ENCODE measurements at places on chromosomes 11 and 22.

- no peak for DNase-seq
Observed at GRCh38 chr22:48391820-48392219, 1435.9 kb downstream of the BRD1 start.

- DNase-seq: no peak
Observed at GRCh38 chr11:60377401-60378136, 763 bp upstream of the MS4A7 start.

- no peak for DNase-seq
Observed at GRCh38 chr11:126834149-126834548, 166.4 kb downstream of the KIRREL3 start.

- no peak for DNase-seq
Observed at GRCh38 chr22:49349841-49350381, 477.8 kb downstream of the BRD1 start.

DNA sequence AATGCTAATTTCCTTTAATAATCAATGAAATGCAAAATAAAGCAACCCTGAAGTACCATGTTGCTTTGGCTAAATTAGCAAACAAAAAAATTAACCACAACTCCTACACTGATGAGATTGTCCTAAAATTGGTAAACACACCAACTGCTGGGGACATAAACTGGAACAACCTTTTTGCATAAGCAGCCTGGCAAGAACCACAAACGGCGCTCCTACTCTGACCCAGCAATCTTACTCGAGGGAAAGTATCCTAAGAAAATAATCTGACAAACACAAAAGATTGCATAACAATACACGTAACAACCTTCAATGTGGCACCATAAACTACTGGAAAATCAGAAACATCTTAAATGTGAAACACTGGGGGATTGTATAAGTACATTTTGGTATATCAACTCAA is 189.8 kb upstream of the PITPNB start:
- DNase-seq: no peak

DNA sequence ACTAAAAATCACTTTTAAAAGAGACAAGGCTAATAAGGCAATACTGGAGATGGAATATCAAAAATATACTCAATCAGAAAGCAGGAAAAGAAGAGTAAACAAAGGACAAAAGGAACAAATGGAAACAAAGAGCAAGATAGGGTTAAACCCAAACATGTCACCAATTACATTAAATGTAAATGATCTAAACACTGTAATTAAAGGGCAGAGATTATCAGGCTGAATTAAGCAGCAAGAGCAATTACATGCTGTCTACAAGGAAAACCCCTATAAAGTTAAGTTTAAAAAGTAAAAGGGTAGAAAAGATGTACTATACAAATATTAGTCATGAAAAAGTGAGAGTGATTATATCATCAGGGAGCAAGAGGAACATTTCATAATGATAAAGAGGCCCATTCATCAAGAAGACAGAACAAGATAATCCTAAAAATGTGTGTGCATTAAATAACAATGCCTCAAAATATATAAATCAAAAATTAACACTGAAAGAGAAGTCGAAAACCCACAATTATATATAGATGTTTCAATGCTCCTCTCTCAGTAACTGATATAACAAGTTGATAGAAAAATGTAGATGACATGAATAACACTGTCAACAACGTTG is 56.8 kb downstream of the ALX4 start:
- DNase-seq: no peak

- DNase-seq: no peak
Observed at GRCh38 chr11:64516226-64516625, 74.8 kb upstream of the SLC22A12 start.

- no peak for DNase-seq
Observed at GRCh38 chr11:116641561-116642045, 131.2 kb downstream of the BUD13 start.

DNA sequence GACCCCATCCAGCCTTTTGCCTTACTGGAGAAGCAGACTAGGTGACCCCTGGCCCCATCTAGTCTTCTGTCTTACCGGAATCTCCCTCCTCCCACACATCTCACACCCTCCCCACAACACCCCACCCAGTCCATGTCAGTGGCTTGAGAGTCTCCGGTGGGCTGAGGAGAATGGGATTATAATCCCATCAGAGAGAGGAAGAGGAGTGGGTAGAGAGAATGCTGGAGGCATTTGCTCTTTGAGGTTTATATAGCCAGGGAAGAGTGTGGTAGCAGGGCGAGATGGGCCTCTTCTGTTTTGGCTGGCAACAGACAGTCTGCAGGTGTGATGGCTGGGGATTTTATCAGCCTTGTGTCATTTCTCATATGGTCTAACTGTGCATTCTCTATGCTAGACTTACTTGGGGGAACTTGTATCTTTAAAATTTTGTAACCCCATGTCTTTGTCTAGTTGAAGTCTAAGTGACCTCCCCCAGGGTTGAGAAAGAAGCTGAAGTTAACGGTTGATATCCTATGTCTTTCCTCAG is 50.3 kb downstream of the GRAMD1B start:
- no peak for DNase-seq

- DNase-seq: no peak
Observed at GRCh38 chr11:131877246-131877942, 507.0 kb downstream of the NTM start.

- DNase-seq: no peak
Observed at GRCh38 chr11:34256150-34256549, 101.7 kb downstream of the ABTB2 start.

DNA sequence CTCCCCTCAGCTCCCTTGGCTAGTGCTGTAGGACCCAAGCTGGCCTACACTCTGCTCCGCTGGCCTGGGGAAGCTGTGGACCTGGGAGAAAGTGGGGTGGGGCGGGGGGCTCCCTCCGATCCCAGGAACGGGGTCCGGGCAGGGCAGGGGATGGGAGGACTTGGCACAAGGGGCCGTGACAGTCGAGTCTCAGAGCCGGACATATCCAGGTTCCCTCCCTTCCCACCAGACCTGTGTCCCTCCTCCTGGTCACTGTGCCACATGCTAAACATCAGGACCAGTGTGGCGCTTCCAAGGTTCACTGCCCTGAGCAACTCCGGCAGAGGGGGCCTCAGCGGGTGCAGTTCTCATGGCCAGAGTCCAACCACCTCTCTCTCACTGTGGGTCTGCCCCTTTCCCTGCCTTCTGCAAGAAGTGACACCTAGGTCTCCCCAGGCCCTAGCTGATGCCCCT is 2.0 kb downstream of the DUSP8 start:
- DNase-seq: no peak

- DNase-seq: no peak
Observed at GRCh38 chr11:118004543-118005223, 18.5 kb downstream of the IL10RA start.

DNA sequence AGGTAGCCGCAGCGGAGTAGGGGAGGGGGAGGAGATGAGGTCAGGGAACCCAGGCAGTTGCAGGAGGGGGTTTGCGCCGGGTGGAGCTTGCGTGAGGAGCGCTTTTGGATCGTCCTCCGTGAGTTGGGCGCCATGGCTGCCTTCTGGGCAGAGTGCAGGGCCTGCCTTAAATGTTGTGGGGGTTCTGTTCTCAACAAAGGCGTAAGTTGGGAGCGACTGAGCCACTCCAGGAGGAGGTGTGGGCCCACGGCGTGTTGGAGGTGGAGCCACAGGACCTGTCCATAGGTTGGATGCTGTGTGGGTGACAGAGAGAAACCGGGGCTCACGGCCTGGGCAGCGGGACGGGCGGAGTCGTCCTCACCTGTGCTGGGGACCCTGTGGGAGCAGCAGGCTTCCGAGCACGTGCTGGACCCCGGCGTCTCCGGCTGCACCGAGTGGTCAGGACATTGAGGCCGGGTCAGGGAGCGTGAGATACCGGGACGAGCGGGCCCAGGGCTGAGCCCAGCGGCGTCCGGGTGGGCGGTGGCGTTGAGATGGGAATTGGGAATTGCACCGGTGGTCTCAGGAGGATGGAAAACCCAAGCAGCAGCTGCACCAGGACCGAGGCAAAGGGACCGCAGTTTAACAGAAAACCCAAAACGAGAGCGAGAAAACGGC is 977 bp upstream of the PGGHG start:
- DNase-seq: peak; percentile 57

- DNase-seq: no peak
Observed at GRCh38 chr11:68840661-68841653, 759 bp downstream of the CPT1A start.

- DNase-seq: no peak
Observed at GRCh38 chr11:12944889-12945288, 64.2 kb upstream of the RASSF10 start.

DNA sequence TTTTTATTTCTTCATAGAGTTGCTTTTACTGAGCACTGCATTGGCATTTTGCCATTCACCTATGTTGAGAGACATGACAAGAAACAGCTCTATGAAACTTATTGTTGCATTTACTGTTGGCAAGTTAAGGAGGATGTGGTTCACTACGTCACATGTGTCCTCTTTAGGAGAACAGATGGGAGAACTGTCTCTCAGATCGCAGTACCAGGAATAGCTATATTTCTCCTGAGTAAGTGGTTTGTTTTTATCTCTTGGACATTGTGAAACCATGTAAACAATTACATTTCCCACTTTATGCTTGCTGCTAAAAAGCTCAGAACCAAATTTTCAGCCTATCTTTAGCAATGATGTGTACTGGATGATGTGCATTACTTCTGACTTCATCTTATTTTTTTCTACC is 34.8 kb upstream of the PSMA1 start:
- no peak for DNase-seq

GRCh38 chr11:124753205-124753604 is 1.1 kb upstream of the VSIG2 start:
- DNase-seq: no peak

- DNase-seq: no peak
Observed at GRCh38 chr22:30240541-30241417, 5.8 kb downstream of the LIF start.

- DNase-seq: no peak
Observed at GRCh38 chr11:47778878-47779483, 11.8 kb upstream of the FNBP4 start.

DNA sequence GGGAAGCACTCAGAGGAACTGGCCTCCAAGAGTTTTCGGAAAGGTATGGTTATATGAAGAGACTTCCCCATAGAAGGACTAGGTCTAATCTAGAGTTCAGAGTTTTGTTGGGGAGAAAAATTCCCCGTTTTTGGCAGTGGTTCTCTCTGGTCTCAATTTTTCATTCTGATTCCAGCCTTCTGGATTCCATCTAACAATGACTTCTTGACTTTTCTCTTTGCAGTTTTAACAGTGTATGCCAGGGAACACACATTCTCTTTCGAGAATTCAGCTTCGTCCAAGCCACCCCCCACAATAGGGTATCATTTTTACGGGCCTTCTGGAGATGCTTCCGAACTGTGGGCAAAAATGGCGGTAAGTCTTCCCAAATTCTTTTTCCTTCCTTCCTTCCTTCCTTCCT is 115.6 kb downstream of the CSTPP1 start:
- no peak for DNase-seq

- DNase-seq: no peak
Observed at GRCh38 chr22:38449776-38450175, 5.2 kb downstream of the KCNJ4 start.

DNA sequence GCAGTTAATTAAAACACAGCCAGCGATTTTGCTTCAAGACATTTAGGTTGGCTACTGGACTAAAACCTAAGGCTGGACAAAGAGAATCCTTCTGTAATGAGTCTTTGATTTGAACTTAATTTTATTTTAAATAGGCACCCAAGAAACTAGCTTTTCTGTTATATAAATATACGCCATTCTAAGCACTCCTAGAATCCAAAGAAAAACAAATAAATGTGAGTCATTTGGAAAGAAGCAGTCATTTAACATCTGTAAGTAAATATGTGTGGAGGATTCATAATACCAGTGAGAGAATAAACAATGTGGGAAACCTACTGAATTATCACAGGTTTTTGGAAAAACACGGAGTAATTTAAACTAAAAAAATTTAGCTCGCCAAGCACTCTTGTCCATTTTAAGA is 1.2 kb upstream of the TECTA start:
- DNase-seq: no peak

- DNase-seq: no peak
Observed at GRCh38 chr11:11512090-11512489, 109.7 kb downstream of the GALNT18 start.

DNA sequence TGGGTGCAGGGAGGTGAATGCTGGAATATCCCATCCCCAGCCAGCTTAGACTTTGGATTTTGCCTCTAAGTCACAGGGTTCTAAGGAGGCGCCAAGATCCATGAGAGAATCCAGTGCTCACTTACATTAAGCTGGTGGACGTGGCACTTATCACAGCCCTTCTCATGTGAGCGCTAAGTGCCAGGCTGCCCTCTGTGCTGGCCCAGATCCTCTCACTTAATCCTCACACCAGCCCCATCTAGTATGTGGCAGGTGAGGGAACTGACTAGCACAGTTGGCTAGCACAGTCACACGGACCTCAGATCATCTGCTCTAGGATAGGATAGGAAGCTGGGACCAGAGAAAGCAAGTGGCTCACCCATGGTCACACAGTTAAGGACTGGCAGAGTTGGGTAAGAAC is 3.6 kb downstream of the HMOX1 start:
- no peak for DNase-seq

DNA sequence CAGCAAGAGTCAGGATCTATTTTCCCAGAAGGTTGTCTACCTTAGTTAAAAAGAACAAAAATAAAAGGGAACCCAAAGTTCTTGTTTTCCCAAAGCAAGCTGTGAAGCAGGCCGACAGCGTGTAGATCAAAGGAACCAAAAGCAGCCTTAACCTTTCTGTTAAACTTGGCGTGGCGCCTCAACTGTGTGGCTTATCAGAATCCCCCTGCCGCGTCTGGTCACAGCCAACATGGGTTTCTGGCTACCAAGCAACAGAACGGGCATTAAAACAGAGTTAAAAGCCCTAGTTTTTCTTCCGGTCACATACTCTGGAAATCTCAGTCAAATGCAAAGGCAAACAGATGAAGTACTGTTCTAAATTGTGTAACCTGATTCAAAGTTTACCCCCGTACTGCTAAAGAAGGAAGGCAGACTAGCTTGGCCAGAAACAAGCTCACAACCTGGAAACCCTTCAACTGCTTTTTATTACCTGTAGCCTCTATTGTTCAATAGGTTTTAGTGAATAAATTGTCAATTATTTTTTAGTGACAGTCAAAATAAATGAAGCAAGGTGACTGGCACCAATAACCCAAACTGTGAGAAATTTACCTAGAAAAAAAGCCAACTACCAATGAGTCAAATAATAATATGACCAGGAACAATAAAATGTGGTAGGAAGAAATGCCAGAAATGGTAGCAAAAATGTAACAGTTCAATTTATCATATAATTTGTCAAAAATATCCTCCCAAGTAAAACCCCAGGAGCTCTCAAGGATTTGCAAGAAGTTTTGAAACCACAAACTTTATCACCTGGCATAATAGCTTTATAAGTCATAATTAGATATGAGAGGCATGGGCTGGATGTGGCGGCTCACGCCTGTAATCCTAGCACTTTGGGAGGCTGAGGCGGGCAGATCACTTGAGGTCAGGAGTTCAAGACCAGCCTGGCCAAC is 21.4 kb downstream of the CHKA start:
- no peak for DNase-seq

GRCh38 chr11:115181538-115181937 is 322.7 kb downstream of the CADM1 start:
- DNase-seq: no peak

GRCh38 chr22:35821654-35822053 is 104.0 kb downstream of the APOL5 start:
- DNase-seq: no peak

All from stimulated activated CD4-positive, alpha-beta T cell treated with anti-CD3 and anti-CD28 coated beads, TNF-alpha, amount 100 ng/mL, for 4 hours (primary cell).